BJ (cell line): ENCODE measurements at places on chromosomes 4 and X.

- no peak for DNase-seq
Observed at GRCh38 chr4:31193521-31193920, 473.4 kb downstream of the PCDH7 start.

DNA sequence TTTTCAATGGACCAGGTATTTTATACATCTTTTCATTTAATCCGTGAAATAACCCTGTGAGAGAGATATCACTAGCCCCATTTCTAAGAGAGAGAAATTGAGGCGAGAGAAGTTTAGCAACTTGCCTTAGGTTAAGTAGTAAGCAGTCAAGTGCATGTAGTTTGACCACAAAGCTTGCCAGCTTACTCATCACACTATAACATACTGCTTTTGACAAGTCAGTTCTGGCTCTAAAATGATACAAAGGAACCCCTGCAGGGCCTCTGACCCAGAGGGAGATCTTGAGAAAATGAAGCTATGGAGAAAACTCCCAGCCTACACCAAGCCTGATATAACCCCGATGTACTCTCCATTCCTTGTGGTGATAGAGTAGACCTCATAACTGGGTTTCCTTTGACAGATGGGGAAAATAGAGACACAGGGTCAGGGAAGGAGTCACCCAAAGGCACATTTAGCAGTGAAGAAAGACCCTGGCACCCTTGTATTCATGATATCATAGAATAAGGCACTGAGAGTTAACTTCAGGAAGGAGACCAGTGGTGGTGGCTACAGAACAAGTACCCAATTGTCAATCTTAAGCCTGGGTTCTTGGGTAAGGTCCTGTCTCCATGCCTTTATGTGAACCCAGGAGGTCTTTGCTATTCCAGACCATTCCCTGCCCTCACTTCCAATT is 60.2 kb upstream of the MSN start:
- no peak for DNase-seq

DNA sequence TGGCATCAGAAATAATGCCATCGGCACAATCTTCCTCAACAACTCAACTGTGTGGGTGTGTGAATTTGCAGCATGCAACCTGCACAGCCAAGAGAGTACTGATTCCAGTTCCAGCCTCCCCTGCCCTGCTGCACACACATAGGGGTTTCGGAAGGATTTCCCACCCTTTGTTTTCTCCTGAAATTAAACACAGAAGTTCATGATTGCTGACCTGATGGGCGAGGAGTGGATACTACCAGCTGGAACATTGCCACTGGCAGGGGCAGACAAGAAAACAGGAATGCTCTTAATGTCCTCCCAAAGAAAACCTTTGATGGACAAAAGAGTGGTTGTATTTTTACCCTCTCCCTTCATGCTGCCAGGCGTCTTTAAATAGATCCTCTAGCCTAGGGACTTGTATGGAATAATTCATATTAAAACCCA is 4.8 kb downstream of the NDP start:
- DNase-seq = no peak

DNA sequence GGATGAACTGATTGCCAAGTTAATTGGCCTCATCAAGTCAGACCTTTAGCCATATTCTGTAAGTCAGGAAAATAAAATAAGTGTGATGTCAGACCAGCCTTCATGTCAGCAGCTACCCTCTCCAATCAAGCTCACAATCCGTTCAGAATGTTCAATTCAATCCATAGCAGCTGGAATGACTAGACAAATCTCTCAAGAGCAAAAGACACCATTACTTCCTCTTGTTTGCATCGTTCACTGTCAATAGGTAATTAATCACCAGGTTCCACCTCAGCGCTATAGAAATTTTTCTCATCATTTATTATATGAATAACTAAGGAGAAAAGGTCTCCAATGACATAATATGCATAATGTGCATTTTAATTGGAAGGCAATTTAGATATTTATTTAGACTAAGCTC is 321.0 kb upstream of the GRIA3 start:
- no peak for DNase-seq

GRCh38 chr4:15331930-15332329 is 95.9 kb upstream of the C1QTNF7 start:
- no peak for DNase-seq

GRCh38 chrX:46125111-46125510 is 420.1 kb downstream of the ZNF674 start:
- no peak for DNase-seq

- no peak for DNase-seq
Observed at GRCh38 chr4:114494246-114494803, 104.3 kb upstream of the UGT8 start.

GRCh38 chr4:66590488-66591215 is 920.4 kb upstream of the EPHA5 start:
- DNase-seq = no peak

GRCh38 chrX:53422861-53423306 is at the start of gene RIBC1:
Gene RIBC1 (plus strand): TSS chrX:53422873. CDS start chrX:53426277, 3,404 bp downstream.
- no peak for DNase-seq

- DNase-seq = peak; percentile 68
Observed at GRCh38 chr4:150078041-150078578, at the start of gene DCLK2. Gene DCLK2 (plus strand): TSS chr4:150078445. CDS start chr4:150079028, 583 bp downstream.

GRCh38 chr4:147969573-147970385 is 237.9 kb downstream of the ARHGAP10 start:
- DNase-seq = no peak

DNA sequence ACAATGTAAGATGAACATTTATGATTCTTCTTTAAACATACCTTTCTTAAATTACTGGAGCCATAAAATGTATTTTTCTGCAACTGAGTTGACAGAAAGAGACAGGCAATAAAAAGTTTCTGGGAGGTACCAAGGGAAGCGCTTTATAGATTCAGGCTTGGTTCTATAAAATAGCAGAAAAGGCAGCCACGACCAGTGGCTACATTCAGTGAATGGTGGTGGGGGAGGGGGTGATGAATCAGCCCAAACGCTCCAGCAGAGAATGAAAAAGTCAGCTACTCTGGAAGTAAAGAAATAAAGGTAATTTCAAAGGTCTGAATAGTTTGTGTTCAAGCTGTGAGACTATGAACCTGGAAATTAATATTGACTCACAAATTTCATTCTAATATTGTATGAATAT is 456.1 kb downstream of the KCTD8 start:
- DNase-seq = no peak

- DNase-seq = no peak
Observed at GRCh38 chrX:13835825-13836224, 18.9 kb upstream of the GPM6B start.

- no peak for DNase-seq
Observed at GRCh38 chrX:131288188-131288587, 918 bp downstream of the IGSF1 start.

DNA sequence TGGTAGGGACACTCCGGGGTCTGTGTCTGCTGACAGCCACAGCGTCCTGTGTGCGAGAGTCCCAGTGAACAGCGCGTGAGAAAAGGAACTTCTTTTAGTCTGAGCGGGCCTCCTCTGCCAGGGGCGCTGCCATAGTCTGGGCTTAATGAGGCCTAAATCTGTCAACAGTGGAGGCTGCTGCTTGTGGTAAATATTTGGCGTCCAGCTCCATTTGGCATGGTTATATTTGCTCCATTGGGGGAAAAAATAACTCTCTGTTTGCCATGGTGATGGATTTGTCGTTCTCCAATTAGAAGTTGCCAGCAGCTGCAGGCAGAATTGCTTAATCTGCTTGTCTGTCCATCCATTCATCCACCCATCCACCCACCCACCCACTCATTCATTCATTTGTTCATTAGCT is 71.4 kb upstream of the PSAPL1 start:
- DNase-seq = no peak

GRCh38 chr4:8200302-8200975 is 1.3 kb downstream of the SH3TC1 start:
- no peak for DNase-seq

DNA sequence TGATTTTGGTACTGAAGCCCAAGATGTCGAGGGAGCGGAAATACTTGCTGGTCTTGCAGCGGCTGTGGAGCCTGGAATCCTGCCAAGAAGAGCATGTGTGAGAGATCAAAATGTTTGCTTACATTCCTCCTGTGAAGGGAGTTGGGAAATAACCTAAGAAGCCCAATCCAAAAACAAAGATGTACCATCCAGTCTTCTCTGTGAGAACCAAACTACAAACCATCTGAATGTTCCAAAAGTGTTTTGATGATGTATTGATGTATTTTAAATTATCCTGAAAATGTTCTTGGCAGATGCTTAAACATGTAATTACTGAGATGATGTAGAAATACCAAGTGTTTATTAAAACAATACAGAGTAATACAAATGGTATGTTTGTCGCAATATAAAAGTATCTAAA is 10.1 kb upstream of the ADH1A start:
- DNase-seq = peak; percentile 90

- DNase-seq = no peak
Observed at GRCh38 chr4:114116861-114117260, 137.4 kb upstream of the ARSJ start.

DNA sequence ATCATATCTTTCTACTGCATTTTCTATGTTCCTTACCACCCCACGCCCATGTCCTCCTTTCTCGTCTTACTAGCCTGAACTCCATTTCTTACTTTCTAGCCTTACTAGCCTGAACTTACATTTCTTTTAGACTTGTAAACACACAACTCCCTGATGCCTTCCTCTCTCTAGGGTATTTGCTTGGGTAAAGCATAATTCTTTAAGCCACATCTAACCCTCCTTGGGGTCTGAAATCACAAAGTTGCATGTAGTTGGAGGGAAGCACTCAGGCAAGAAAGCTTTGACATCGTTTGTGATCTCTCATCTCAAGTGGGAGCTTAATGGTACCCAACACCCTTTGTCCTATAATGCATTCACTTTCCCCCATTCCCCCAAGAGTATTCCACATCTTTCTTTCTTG is 124.4 kb downstream of the SPOCK3 start:
- no peak for DNase-seq

DNA sequence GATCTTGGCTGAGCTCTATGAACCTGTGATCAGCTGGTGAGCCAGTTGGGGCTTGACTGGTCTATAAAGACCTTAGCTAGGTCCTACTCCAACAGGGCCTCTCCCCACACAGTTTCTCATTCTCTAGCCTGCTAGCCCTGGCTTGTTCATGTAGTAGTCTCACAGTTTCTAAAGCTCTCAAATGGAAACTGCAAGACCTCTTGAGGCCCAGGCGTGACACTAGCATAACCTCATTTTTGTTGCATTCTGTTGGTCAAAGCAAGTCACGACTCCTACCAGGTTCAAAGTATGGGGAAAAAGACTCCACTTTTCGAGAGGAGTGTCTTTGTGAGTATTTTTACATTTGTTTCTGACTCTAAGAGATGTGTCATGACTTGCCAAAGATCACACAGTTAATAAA is 50.9 kb downstream of the CEP44 start:
- DNase-seq = no peak

- DNase-seq = no peak
Observed at GRCh38 chr4:156581282-156582063, 390.1 kb downstream of the PDGFC start.

GRCh38 chrX:123859846-123860838 is at the start of gene XIAP:
Gene XIAP (plus strand): TSS chrX:123860053. CDS start chrX:123885663, 25,610 bp downstream.
- DNase-seq = peak; percentile 42

GRCh38 chr4:120847019-120847582 is 75.4 kb downstream of the PRDM5 start:
- DNase-seq = no peak

DNA sequence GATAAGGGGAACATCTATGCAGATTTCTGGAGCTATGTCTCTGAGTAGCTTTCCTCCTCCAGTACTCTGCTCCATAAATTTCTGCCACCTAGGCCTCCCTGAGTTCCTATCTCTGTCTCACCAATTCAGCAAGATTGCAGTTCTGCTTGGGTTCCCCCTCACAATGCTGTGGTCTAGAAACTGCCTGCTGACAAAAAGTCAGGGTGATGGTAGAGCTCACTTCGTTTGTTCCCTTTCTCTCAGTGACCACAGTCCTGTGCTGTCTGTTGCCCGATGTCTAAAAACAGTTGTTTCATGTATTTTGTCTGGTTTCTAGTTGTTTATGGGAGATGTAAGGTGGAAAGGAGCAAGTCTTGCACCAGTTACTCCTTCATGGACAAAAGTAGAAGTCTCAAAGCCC is 41.1 kb downstream of the AMMECR1 start:
- no peak for DNase-seq

GRCh38 chr4:158139086-158139485 is 33.7 kb downstream of the GASK1B start:
- no peak for DNase-seq

- no peak for DNase-seq
Observed at GRCh38 chrX:145715641-145716138, 101.9 kb upstream of the SLITRK2 start.

DNA sequence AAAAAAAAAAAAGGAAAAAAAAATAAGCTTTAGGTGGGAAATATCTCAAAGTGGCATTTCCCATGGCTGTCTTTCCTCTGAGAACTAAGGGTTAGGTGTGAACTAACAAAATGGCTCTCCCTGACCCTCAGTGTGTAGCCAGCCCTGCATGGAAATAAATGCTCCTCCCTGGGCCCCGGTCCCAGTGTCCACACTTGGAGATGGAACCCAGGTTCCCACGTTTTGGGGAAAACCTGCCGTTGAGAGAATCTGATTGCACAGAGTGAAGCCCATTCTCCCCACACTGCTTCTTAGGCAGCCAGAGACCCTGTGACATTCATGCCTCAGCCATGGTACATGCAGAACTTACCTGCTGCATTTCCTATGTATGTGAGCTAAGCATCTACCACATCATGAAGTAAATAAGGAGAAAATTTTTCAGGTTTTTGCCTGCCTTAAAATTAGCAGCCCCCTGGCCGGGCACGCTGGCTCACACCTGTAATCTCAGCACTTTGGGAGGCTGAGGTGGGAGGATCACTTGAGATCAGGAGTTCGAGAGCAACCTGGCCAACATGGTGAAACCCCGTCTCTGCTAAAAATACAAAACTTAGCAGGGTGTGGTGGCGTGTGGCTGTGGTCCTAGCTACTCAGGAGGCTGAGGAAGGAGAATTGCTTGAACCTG is 34.5 kb downstream of the HTT-AS start:
- no peak for DNase-seq

- no peak for DNase-seq
Observed at GRCh38 chr4:48139691-48140090, 5.6 kb upstream of the TXK start.

DNA sequence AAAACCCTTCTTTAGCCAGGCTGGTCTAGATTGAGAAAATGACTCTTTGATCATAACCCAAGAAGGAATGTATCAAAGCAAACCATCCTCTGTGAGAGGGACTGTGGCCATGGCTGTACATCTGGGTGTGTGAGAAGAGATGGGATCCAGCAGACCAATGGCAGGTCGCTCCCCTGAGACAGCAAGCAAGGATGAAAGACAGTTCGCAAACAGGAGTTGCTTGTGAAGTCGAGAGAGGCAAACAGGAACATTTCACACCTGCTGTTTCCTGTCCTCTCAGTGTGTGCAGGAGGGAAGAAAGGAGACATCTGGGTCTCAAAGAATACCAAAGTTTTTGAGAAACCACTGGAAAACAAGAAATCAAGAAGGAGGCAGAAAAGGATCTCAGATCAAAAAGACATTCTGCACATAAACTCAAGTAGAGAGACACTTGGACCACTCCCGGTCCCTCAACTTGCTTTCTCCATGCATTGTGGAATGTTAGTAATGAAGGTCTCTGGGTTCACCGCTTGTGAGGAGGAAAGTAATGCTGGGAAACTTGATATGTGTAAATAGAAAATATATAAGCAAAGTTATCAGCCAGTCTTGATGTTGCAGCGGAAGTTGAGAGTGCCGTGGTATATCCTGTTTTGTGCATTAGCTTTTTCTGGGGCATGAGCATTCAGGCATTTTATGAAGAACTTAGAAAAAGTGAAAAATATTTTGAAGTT is 327.5 kb downstream of the BMPR1B start:
- DNase-seq = no peak
